ENCODE measurements at places on chromosomes 3 and 15.

DNA sequence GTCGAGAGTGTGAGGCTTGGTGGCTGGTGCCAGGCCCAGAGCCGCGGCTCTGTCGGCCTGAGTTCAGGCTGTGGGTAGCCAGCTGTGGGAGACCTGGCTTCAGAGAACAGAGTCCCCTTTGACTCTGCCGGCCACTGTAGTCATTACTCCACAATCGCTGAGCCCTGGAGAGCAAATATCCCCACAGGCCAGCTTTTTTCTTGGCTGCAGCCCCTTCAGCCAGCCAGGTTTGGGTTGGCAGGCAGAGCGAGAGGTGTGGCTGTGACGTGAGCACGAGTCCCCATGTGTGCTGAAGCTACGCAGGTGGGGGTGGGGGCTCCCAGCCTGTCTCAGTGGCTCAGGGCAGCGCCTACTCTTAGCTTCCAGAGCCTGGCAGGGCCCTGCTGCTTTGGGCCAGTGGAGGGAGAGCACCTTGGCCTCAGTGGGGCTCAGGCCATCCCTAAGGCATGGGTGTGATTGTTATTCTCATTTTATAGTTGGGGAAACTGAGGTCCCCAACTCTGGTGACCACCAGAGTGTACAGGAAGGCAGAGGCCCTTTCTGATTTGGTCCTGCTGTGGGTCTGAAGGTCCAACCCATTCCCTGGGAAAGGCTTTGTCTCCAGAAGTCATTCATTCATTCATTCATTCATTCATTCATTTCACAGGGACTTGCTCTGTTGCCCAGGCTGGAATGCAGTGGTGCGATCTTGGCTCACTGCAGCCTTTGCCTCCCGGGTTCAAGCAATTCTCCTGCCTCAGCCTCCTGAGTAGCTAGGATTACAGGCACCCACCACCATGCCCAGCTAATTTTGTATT is 45.7 kb upstream of the LCTL start:
- no peak for DNase-seq

DNA sequence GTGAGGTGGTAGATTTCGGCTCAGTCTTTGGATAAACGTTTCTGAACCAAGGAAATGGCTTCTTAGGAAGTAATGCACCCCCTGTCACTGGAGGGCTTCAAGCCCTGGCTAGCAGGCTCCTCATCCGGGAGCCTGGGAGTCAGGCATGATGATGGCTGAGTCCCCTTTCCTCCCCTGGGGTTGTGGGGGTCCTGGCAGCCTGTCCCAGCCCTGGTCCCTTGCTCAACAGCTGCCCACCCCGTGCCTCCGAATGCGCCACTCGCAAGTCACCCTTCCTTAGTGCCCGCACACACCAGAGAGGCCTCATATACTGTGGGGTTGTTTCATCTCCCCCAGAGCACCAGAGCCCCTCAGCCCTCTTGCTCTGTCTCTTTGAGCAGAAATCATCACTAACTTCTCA is 48.2 kb downstream of the BDH1 start:
- DNase-seq, result no peak

DNA sequence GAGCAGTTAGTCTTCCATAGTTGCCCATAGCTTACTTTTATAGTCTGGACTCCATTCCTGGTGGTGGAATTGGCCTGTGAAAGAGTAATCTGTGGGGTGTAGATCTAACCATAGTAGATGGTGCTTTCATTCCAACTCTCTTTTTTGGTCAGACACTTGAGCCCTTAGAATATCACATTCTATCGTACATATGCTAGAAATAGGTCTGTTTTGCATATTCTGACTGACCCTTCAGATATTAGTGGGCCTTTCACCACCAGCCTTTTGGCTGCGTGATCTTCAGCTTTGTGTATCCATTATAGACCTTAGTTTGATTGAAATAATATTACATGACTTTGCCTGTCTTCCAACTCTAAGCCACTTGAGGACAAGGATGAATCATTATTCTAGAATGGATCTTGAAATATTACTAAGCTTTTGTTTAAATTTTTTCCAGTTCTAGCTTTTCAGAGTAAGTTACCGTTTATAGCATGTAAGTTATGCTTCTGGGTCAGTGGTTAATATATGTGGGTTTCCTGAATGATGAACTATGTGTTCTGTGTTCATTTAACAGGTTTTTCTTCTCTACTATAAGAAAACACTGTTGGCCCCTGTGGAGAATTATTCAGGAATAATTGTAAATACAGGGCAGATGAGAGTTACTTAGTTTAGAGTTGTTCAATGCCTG is 8.7 kb downstream of the RAB7A start:
- no peak for DNase-seq

GRCh38 chr3:119810018-119810435 is 28.1 kb downstream of the NR1I2 start:
- DNase-seq, result no peak

- DNase-seq, result no peak
These were observed 69.0 kb downstream of the LINGO1 start for GRCh38 chr15:77563623-77564156.

GRCh38 chr3:128971421-128972100 is 22.3 kb downstream of the CFAP92 start:
- no peak for DNase-seq

DNA sequence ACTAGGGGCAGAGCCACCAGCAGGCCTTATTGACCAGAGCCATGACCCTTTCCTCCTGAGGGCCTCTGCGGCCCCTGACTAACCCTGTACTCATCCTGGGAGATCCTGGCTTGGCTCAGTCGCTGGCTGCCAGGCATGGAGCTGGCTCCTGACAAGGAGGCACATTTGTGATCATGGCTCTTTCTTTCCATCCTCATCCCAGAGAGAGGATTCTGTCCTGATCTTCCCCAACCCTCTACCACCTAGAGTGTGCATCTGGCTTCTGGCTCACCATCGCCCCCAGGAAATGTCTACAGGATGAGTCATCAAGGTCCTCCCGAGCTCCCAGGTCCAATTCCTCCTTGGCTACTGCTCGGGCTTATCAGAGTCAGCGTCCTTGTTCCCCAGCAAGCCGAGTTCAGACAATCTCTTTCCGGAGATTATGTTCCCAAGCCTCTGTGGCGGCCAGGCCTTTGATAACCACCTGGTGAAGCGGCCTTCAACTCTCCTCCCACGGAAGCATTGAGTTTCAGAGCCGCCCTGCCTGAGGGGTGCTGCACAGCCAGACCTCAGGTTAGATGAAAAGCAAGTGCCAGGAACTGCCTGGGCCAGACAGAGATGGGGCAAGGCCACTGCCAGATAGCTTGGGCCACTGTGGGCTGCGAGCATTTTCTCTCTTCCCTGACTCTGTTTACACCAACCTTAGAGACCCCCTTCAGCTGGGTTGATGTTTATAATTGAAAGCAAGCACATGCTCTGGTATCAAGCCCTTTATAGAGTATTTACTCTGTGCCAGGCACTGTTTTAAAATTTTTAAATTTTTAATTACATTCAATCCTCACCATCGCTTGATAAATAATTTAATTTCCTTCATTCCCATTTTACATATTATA is 44.3 kb upstream of the MRPS22 start:
- DNase-seq, result no peak

DNA sequence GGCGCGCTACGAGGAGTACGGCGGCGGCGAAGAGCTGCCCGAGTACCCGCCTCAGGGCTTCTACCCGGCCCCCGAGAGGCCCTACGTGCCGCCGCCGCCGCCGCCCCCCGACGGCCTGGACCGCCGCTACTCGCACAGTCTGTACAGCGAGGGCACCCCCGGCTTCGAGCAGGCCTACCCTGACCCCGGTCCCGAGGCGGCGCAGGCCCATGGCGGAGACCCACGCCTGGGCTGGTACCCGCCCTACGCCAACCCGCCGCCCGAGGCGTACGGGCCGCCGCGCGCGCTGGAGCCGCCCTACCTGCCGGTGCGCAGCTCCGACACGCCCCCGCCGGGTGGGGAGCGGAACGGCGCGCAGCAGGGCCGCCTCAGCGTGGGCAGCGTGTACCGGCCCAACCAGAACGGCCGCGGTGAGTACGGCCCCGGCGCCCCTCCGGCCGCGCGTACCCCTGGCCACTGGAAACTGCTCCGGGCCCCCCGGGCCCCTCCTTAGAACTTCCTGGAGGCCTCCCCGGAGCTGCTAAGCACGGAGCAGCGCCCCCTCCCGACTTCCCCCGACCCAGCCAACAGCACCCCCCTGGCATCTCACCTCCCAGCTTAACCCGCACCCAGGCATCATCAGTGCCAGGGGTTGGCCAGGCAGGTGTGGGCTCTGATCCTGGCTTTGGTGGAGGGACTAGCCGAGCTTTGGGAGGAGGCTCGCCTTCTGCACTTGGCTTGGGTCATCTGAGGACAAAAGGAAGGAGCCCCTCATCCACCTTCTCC is 1.4 kb downstream of the LOXL1 start:
- DNase-seq, result no peak

DNA sequence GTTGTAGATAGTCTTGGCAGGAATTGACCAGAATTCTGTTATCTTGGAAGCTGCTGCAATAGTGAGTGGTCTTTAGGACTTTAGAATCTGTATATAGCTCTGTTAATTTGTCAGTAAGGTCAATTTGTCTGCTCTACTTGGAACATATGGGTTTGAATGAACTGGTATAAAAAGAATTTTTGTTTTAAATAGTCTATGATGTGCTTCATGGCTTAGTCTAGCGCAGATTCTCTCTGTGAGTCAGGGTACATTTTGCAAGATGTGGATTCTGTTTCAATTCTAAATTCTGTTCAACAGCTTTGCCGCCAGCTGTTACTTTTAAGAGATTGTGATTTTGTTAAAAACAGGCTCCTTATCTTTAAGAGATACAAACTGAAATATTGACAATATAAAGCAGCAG is 135.9 kb upstream of the AGBL1 start:
- DNase-seq, result no peak

- DNase-seq, result no peak
These were observed 236.1 kb downstream of the ADAMTSL3 start for GRCh38 chr15:83889995-83890394.

DNA sequence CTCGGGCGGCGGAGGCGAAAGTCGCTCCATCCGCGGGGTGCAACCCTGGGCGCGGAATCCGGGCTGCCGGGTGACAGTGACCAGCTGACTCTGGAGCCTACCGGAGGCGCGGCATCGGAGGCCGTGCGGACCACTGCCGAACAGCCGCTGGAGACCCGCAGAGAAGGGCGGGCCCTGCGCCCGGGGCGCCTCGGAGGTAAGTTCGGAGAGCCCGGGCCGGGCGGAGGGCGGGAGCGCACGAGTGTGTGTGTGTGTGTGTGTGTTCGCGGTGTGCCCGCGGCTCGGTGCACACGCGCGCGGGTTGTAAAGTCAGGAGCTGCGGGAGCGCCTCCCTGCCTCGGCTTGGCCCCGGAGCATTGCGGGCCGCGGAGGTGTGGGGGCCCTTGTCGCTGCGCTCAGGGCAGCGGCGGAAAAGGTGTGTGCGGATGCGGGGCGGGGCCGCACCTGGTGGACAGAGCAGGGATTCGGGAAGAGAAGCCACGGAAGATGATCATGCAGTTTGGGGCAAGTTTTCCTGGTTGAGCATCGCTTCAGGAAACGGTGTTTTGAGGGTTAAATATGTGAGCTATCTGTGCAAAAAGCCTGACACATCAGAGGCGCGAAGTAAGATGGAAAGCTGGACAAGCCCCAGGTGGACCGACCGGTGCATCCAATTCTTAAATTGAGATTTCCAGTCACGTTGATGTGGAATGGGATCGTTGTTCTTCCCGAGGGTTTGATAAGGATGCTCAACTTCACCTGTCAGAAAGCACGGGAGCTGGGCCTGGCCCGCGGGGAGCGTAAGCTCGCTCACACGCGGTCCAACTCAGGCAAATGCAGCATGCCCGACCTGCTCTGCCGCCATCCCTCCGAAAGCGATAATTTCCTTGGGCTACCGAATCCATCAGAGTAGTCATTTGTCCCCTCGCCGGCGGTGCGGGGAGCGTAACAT is 474 bp downstream of the MINAR1 start:
- DNase-seq, result no peak

DNA sequence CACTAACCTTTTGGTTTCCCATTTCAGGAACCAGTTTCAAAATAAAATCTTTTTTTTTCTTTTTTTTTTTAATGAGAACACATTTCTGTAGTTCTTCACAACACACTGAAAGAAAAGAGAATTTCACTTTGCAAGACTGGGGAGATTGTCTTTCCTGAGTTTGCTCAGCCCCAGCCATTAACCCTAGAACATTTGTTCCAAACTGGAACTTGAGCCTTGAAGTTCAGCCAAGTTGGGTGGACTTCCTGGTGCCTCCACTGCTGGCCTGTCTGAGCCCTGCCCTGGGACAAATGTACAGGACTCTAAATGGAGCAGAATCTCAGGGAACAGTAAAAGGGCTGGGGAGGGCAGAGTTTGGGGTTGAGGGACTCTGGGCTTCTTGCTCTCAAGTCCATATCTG is 196.4 kb upstream of the LPP start:
- no peak for DNase-seq

GRCh38 chr15:68572309-68572708 is 6.5 kb upstream of the CORO2B start:
- DNase-seq, result no peak

- no peak for DNase-seq
These were observed 50.9 kb upstream of the CHRNB4 start for GRCh38 chr15:78691851-78692421.

DNA sequence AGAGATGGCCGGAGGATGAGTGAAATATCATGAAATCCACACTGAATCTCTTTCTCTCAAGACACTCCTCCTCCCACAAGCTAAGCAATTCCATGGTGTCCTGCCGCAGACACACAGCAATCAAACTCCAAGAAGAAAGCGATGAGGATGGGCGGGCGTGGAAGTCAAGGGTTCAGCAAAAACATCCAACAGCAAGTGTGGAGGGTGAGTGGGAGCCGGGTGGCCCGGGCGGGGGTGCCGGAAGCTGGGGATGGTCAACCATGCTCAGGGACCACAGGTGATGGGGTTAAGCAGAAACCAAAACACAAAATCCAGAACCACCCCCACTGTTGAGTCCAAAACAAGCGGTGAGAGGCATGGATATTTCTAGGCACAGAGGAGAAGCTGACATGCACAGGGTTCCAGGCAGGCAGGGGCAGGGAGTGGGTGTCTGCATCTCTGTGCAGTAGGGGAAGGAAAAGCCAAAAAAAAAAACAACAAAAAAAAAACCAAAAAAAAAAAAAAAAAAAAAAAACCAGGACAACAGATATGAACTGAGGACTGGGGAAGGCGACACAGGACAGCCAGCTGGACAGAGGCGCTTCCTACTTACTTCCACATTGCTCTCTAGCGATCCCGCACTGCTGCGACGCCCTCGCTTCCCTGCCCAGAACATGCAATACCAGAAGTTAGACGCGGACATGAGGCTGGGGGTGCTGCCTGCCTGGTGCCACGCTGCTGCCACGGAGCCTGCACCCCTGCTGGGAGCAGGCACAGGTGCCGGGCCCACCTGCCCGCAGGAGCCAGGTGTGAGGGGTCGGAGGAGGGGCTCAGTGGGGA is 61.0 kb upstream of the RPL32 start:
- DNase-seq, result no peak

DNA sequence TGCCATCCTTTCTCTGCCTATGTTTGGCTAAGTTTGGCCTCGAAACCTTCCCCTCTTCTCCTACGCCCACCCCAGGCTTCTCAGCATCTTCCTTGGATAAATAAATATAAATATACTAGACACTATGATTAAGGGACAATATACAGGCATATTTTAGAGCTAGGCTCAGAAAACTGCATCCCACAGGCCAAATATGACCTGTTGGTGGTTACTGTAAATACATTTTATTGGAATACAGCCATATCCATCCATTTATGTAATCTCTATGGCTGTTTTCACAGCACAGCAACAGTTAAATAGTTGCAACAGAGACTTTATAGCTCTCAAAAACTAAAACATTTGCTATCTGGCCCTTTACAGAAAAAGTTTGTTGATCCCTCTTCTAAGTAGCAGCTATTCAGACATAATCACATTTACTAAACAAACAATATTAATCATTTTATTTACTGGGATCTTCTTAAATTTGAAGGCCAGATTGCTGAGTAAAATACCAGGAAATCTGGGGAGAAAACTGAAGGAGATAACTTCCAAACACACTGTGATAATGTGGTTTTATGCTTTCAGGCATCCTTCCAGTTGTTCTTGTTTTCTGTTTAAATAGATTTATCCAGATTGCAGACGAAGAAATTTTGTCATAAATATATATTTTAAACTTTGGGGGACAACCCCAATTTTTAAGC is 269.7 kb upstream of the THRB start:
- DNase-seq, result no peak
